ENCODE measurements at places on chromosomes 2 and 18.

DNA sequence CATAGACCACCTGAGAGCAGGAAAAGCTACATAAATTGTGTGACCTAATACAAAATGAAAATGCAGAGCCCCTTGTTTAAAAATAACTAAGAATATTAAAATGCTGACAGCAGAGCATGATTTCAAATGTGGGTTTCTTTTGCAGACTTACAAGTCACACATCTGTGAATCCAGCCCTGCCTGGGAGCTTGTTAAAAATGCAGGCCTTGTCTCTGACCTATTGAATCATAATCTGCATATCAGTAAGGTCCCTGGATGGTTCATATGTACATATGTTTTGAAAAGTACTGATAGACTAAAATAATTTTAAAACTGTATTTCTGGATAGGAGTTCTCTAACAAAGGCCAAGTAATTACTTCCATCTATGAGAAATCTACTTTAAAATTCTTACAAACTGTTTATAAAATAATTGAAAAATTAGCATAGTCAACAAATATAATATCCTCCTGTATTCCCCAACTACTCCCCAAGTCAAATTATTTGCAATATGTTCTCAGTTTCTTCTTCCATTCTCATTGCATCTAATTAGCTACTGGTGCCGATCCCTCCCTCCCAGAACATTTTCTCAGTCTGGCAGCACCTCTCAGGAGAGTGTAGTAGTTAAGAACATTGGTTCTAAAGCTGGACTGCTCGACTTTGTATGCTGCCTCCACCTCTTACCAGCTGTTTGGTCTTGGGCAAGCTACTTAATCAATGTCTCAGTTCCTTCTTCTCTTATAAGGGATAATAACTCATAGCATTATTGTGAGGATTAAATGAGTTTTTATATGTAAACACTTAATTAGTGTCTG, 1040.4 kb upstream of the CDH2 start:
- DNase-seq, result no peak

GRCh38 chr2:205852457-205852856, 170.2 kb downstream of the NRP2 start:
- no peak for DNase-seq

DNA sequence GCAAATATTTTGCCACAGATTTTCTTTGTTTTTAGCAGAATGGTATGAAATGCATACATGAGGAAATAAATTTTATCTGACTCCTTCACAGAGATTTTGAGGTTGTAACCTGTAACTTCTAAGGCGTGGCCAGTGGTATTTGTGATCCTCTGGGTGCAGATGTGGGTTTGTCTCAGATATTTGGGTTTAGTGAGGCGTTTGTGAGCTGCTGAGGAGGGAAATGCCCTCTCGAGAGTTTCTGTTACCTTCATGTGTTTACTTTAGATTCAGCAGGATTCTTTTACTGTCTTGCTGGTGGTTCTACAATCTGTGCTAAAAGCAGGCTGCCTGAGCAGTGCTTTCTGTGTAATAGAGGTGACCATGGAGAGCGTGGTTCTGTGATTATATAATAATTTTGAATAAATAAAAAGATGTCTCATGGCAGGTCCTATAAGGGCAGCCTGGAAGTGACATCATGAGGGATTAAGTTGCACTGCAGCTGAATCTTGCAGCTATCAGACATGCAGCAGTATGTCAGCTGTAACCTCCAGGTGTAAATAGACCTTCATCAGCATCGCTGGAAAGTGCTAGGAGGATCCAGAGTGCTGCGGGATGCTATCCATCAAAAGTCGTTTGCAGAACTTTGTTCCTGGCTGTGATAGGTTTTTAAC, 34.1 kb downstream of the TANC1 start:
- DNase-seq, result no peak

DNA sequence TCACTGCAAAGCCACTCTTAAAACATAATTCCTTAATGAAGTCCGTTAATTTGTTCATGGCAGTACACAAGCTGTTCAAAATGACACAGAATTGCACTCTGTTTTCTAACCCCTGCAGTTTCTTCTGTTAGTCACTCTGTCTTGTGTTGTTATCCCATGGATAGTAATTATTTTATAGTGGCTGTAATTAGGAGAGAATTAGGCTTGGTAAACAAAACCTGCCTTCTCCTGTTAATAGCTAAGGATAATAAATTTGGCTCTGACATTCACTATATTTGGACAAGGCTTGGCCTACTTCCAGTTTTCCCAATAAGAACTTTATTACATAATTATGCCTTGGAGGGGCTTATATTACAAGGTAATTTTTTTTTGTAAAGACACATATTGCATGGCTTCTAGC, 330.3 kb upstream of the FIGN start:
- no peak for DNase-seq

GRCh38 chr18:75156831-75157230, 52.1 kb downstream of the PTGR3 start:
- DNase-seq, result no peak

DNA sequence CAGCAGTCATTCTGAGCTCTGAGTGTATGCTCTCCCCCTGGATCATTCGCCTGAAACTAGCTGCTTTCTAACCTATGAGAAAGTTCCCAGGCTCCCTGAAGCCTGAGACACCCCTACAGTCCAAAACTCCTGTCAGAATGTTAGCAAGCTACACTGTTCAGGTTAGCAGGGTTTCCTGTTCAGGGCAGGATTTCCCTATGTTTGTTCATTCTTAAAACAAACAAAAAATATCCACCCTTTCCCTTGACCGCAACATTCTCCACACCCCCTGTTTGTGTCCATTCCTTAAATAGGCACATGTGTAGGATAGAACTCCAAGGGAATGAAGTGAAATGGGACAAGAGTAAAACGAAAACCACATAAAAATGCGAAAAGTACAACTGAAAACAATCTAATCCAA, 83.1 kb downstream of the KLF7 start:
- no peak for DNase-seq

- DNase-seq, result no peak
These were observed 85.8 kb downstream of the DNMT3A start for GRCh38 chr2:25255745-25256487.

DNA sequence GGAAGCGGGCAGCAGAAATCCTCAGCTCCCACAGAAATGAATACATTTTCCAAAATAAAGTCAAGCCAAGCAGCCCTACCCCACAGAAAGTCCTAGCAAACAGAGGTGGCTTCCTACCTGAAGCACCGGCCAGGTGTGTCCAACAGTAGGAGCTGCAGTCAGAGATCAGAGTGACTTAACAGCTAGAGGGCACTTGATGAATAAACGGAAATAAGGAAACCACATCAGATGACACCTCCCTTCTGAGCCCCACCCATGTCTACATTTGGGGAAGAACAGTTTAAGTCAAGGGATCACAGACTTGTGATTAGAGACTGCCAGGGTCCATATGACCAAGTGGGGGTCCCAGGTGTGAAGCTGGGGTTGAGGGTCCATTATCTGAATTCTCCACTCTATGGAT, at the start of gene CXCR1:
CXCR1 (minus strand) TSS at position 172 of the 400 bp plus-strand sequence. CDS start 1,751 bp downstream, outside the sequence.
- no peak for DNase-seq

DNA sequence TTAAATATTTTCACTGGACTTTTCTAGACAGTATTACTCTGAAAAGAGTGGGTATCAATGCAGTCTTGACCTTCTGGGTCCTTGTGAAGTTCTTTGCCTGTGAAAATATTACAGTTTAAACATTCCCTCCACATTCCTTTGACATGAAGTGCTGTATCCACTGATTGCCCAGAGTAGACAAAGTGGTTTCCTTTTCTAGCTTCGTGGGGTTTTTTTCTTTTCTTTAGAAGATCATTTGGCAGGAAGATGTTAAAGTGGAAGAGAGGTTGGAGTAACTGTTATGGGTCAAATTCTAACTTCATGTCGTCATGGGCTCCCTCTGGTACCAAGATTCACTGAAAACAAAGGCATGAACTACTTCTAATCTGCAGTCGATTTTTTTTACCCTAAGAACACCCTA, 496.9 kb downstream of the EPHA4 start:
- DNase-seq, result no peak

DNA sequence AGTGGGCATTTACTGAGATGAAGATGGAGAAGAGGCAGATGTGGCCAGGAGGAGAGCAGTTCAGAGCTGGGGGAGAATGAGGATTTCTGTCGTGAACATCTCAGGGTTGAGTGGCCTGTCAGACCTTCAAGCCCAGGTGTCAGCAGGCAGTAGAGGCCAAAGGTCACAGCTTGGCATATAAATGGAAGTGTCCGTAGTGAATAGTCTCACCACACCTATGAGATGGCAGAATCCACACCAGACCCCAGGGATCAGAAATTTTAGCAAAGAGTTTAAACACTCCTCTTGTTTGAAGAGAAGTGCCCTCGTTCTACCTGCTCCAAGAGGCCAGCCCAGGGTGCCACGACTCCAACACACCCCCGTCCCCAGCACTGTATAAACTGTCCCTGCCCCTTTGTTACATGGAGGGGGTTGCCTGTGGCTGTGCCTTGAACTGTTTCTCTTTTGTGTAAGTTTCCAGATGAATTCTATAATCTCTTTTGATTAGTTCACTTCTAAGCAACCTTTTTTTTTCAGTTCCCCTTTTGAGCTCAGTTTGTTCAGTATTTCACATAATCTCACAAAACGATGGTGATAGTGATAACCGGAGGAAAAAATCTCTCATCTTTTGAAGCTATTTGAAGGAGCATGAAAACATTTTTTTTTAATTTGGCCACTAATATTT, 69.0 kb upstream of the TTC39C start:
- DNase-seq, result no peak

DNA sequence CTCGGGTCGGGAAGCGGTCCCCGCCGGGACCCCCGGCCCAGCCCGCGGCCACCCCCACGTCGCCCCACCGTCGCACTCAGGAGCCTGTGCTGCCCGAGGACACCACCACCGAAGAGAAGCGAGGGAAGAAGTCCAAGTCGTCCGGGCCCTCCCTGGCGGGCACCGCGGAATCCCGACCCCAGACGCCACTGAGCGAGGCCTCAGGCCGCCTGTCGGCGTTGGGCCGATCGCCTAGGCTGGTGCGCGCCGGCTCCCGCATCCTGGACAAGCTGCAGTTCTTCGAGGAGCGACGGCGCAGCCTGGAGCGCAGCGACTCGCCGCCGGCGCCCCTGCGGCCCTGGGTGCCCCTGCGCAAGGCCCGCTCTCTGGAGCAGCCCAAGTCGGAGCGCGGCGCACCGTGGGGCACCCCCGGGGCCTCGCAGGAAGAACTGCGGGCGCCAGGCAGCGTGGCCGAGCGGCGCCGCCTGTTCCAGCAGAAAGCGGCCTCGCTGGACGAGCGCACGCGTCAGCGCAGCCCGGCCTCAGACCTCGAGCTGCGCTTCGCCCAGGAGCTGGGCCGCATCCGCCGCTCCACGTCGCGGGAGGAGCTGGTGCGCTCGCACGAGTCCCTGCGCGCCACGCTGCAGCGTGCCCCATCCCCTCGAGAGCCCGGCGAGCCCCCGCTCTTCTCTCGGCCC, 13.6 kb downstream of the SPEG start:
- no peak for DNase-seq

DNA sequence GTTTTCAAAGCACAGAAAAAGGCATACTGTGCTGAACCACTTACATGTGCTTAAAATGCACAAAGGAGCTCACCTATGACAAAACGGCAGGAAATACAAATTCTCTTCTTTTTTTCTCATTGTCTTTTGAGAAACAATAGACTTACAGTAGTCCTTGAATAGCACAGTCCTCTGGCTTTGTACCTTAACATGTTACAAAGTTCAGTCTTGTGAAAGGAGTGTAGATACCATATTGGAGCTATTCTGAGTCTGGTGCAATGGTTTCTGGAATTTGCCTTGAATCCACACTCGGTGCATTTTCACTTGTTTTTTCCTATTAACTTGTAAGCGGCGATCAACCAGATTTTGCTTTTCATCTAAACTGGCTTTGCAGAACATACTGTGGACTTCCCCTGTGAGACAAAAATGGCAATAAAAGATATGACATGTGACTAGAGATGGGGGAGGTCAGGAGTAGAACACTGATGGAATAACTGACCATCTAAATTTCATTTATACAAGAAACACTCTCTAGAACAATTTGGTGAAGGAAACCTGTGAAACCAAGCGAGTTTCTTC, 109.7 kb downstream of the METTL8 start:
- DNase-seq, result no peak

- DNase-seq, result no peak
These were observed 79.8 kb upstream of the FZD7 start for GRCh38 chr2:201953880-201954279.

GRCh38 chr2:85283641-85284040, 44.1 kb downstream of the TGOLN2 start:
- no peak for DNase-seq
